Umbilical cord (tissue), 2 donors: ENCODE measurements at places on chromosomes 3 and 15. TPM values are rescaled to one million over a fixed set of nuclear protein-coding genes. Genes with fewer than 3 reads are reported as not detected.

GAP43 gene
- total RNA-seq = 0.96 TPM

SAXO2 gene
- 2.4 TPM for total RNA-seq

STXBP5L gene
- total RNA-seq = 26.5 TPM

P3H2 gene
- 22.9 TPM for total RNA-seq

VGLL3 gene
- 116 TPM for total RNA-seq

PLA2G4D gene
- total RNA-seq = 0.48 TPM

NOX5 gene
- total RNA-seq = 1.2 TPM

LARP6 gene
- 34.7 TPM for total RNA-seq

HACL1 gene
- total RNA-seq = 18.3 TPM

CCDC54 gene
- total RNA-seq = 1.4 TPM

LSMEM2 gene
- 4.8 TPM for total RNA-seq

SEMA6D gene
- 17.1 TPM for total RNA-seq

RPL39L gene
- 6.3 TPM for total RNA-seq

SAMMSON gene
- 26.2 TPM for total RNA-seq

GRCh38 chr3:56339244-56339643 is 129.0 kb downstream of the ERC2 start:
- DNase-seq = no peak

- peak; percentile 74 for DNase-seq
Observed at GRCh38 chr3:61734749-61735686, 173.6 kb downstream of the PTPRG start.

DNA sequence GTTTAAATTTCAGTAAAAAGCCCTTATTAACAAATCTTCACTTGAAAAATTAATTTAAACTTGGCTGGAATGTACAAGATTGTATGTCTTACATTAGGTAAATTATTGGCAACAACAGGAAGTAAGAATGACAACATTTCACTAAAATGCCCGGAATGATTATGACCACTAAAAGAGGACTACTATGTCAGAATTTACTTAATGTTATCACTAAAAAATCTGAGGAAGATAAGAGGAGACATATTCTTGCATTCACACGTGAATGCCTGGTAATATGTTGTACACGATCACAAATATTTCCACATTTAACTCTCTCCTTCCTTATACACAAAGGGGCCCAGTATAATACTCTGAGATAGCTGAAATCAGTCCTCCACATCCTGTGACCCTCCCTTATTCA is 29.7 kb downstream of the VGLL3 start:
- no peak for DNase-seq

- DNase-seq = peak; percentile 15
Observed at GRCh38 chr15:80418892-80419537, 14.8 kb downstream of the ARNT2 start.

- no peak for DNase-seq
Observed at GRCh38 chr3:135161425-135161824, 366.4 kb downstream of the EPHB1 start.

DNA sequence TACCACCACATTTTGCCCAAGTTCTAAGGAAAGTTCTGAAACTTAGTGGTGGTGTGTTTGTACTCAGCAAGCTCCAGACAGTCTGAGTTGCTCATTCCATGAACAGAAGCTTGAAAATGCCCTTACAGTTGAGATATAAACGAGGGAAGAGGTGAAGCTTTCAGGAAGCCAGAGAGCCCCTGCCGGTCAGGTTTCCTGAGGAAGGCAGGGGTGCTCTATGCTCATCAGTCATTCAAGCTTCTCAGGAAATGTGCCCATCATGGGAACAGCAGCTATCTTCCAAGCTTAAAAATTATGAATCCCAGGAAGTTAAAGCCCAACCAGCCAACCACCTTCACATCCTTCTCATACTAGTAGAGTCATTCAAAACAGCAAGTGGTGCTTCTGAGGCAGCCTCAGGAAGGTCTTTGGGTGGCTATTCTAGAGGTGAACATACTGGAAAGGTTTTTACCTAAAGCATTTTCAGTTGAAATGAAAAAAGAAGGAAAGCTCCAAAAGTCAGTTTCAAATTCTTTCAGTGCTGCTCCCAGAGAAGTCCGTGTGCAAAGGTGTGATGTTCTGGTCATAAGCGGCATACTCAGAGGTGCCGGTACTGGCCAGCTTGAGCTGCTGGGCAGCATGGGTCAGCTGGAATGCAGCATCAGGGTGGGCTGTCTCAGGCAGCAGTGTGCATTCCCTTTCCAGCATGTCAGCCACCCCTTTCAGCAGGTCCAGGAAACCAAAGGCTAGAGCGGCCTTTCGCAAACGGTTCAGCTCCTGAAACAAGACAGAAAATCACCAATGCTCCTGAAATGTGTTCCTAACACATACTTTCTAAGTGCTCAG is 31.8 kb downstream of the INTS14 start:
- DNase-seq = no peak

- no peak for DNase-seq
Observed at GRCh38 chr15:51377038-51377786, 35.8 kb downstream of the GLDN start.

GRCh38 chr15:59713177-59713576 is 24.1 kb upstream of the BNIP2 start:
- no peak for DNase-seq

DNA sequence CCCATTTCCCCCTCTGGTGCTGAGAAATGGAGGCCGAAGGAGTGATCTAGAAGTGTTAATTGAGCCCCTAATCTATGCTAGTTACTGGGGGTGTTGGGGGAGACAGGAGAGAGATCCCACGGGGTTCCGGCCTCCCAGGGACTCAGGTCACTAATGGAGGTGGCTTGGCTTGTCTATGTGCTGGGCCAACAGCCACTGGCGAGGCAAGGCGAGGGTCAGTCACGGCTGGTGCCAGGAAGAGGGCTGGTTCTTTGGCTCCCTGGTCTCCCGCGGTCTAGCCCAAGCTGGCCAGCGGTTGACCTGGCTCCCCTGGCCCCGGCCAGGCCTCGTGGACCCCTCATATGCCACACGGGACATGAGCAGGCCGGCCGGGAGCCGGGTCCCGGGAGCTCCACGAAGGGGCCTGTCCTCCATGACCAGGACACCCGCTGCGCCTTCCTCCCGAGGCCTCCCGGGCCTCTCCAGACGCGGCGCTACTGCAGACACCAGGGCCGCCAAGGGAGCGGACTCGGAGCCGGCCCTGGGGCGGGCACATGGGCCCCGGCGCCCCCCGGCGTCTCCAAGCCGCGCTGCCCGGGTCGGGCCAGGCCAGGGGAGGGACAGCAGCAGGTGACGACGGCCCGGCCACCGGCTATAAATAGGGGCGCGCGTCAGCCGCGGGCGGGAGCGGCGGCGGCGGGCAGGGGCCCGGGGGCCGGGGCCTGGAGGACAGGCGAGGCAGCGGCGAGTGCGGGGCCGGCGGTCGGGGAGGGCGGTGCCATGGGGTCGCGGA is at the start of gene ALPK3:
TSS of gene ALPK3 (plus strand) at position 663 of the 772 bp plus-strand sequence. CDS start at position 760, 97 bp downstream.
- DNase-seq = peak; percentile 37

- no peak for DNase-seq
Observed at GRCh38 chr3:157354722-157355121, 81.9 kb upstream of the PTX3 start.

- no peak for DNase-seq
Observed at GRCh38 chr15:60528530-60528929, 49.6 kb upstream of the ICE2 start.

DNA sequence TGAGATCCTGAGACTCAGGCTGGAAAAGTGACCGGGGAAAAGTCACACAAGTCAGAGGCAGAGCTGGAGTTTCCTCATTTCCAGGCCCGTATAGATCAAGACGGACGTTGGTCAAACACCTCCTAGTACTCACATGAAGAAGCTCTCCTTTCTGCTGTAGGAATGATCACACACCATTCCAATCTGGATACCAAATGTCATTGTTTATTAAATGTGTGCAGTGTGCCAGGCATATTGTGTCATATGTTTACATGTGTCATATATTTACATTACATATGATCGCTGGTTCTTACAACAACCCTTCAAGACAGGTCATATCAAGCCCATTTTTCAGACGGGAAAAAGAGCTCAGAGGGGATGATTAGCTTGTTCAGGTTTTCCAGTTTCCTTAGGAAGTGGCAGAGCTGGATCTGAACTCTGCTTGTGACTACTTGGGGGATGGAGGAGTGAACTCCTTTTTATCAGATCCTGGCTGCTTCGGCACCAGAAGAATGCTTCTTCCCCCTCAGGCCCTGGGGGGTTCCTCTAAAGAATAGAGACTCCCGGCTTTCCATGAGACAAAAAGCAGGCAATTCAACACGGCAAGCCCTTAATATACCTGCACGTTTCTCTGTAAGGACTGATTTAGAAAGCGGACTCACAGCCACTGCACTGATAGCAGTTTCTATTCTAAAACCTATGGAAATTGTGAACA is 41.9 kb downstream of the FAM43A start:
- no peak for DNase-seq

GRCh38 chr15:78244893-78245292 is 10.5 kb upstream of the ACSBG1 start:
- no peak for DNase-seq

DNA sequence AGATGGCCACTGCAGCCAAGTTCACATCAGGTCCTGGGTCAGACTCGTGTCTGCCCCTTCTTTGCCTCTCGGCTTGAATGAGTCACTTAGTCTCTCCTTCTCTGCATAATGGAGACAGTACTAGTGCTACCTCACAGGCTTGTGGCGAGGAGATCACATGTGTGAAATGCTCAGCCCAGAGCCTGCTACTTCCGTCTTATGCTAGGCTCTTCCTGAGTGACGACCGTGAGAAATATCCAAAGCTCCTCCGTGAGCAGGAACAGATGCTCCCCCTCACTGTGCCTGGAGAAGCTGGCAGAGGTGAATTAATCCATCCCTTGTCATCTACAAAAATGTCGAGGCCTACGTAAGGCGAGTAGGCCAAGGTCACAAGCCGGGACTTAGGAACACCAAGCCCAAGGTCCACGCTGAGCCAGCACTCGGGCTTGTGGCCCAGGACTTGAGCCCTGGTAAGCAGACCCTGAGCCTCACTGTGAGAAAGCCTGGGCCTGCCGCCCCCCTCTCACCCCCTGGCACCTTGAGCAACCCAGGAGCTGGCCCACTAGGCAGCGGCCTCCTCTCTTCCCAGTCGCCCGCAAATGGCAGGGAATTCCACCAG is 17.9 kb downstream of the PAK6 start:
- no peak for DNase-seq

DNA sequence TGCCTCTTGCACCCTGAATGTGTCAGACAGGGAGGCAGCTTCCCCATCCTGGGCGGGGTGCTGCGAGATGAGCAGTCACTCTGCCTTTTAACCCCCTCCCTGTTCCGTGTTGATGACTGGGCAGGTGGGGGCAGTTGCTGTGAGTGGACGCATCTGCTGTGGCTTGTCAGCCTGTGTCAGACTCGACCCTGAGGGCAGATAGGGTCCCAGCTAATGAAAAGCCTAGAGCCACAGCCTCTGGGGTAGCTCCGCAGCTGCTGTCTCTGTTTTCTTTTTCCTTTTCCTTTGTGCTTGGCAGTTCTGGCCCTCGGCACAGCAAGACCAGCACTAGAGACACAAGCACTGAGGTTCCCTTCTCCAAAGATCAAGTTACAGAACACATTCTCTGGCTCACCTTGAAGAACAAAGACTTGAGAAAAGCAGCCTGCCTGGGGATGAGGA is 43.0 kb upstream of the GLCE start:
- DNase-seq = no peak

- DNase-seq = no peak
Observed at GRCh38 chr3:126314790-126315658, 42.2 kb downstream of the KLF15 start.

- DNase-seq = no peak
Observed at GRCh38 chr15:76062286-76062685, 2.5 kb downstream of the TMEM266 start.

GRCh38 chr15:100737214-100737613 is 134.8 kb downstream of the ASB7 start:
- DNase-seq = no peak

GRCh38 chr3:118984699-118985098 is 49.9 kb downstream of the IGSF11 start:
- DNase-seq = no peak

GRCh38 chr3:72490688-72491435 is 357.4 kb downstream of the SHQ1 start:
- no peak for DNase-seq

GRCh38 chr15:62899090-62899493 is 143.5 kb upstream of the TPM1 start:
- DNase-seq = peak; percentile 49

GRCh38 chr3:13420045-13420830 is at the start of gene NUP210:
NUP210 (minus strand) TSS chr3:13420322; CDS start chr3:13420226, 96 bp downstream.
- no peak for DNase-seq

GRCh38 chr15:68592054-68592453 is 13.3 kb downstream of the CORO2B start:
- no peak for DNase-seq
